ENCODE measurements at places on chromosomes 5 and 9.

- no peak for DNase-seq
Observed at GRCh38 chr5:159825551-159826051, 90.7 kb upstream of the ADRA1B start.

GRCh38 chr5:156846914-156847313 is 3.2 kb upstream of the PPP1R2B start:
- DNase-seq, result no peak

DNA sequence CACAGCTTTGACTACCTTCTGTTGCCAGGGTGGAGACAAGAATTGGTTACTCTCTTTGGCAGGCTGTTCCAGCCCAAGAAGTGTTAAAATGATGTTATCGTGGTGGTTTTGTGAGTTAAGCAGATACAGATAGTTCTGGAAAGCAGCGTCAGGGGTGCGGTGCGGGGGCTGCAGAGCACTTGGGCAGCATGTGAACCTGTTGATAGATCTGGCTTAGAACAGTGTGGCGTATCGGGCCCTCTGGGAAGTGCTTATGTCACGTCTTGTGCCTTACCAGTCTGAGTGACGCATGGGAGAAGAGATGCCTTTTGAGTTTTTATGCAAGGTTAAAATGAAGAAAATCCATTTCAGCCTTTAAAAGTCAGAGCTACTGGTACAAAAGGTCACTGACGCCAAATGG is 152.5 kb downstream of the PRKACG start:
- no peak for DNase-seq

DNA sequence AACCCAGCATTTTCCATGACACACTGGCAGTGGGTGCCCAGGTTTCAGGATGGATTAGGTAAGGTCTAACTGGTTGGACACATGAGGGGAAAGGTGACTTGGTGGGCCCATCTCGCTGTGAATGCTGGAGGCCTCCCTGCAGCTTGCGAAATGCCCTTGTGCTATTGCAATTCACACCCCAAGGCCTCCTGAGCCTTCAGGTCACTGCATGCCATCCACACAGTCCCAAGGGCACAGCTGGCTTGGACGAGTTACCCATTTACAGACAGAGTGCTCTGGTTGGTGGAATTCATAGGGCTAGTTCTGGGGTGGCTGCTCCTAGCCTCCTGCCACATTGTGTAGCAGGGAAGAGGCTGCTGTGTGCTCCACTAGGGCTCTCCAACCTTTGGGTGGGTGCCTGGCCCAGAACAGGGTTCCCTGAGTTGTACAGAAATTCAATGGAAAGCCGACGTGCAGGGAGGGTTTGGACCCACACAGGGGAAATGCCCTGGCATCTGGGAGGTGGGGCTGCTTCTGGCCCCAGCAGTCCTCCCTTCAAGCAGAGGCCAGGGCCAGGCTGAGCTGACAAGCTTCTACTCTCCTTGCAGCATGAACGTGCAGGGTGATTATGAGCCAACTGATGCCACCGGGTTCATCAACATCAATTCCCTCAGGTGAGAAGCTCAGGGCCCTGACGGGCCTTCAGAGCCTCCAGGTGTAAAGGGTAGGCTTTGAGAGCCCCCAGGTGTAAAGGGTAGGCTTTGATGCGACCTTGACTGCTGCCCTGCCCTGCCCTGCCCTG is 54.3 kb downstream of the ASS1 start:
- DNase-seq, result no peak

GRCh38 chr5:757931-758697 is 26.4 kb downstream of the ZDHHC11B start:
- DNase-seq, result no peak

DNA sequence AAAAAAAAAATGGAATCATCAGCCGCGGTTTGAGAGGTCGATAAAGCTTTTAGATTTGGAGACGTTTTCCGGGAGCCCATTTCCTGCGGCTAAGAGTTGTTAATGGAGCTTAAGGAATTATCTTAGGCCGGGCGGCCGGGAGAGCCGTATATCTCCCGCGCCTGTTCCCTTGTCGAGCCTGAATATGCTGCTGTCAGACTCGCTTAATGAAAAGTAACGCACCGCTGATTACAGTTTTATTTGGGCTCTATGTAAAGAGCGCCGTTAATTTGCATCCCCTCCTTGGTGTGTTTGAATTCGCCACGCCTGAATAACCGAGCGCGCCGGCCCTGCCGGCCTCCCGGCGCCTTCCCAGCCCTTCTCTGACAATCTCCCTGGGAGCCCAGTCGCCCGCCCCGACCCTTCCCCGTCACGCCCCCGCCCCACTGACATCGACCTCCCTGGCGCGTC is 7.9 kb downstream of the IRX4 start:
- DNase-seq, result no peak

- DNase-seq, result no peak
Observed at GRCh38 chr5:168311061-168311566, 19.7 kb downstream of the WWC1 start.

DNA sequence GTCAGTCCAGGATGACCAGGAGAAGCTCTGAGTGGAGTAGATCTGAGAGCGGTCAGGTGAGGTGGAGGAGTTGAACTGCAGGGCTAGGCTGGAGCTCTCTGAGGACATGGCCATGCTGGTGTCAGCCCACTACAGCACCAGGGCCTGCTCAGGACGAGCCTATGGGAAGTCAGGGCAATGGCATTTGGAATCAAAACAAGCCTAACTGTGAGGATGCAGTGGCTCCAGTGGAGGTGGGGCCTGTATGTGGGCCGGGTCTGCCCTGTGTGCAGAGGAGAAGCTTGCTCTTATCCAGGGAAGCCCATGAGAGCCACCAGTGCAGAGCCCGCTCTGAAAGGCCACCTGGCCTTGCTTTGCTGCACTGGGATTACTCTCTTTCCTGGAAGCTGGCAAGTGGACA is 11.1 kb downstream of the CXCL14 start:
- DNase-seq, result no peak

DNA sequence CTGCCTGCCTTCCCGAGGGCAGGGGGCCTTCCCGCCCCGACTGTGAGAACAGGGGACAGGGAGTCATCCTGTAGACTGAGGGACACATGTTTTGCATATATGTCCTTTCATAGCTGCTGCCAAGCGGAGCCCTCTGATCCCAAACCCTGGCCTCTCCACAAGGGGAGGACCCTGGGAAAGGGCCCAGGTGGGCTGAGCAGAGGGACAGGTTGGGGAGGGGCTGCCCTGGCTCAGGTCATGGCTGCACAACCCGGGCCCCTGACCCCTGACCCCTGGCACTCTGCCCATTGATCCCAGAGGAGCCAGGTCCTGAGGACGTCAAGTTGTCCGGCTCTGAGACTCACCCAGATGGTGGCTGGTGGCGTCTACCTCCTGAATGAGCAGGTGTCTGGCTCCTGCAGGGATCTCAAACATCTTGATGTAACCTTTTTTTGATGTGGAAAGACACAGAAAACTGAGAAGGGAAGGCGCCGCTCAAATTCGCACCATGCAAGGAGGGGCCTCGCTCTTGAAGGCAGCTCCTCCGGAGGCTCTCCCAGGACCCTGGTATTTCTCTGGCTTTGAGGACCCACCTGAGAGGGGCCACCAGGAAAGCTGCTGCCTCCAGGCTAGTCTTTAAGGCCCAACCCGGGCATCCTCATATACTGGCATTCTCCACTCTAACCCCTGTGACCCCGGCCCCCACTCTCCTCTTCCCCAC is 71.9 kb downstream of the ZNF354C start:
- no peak for DNase-seq

DNA sequence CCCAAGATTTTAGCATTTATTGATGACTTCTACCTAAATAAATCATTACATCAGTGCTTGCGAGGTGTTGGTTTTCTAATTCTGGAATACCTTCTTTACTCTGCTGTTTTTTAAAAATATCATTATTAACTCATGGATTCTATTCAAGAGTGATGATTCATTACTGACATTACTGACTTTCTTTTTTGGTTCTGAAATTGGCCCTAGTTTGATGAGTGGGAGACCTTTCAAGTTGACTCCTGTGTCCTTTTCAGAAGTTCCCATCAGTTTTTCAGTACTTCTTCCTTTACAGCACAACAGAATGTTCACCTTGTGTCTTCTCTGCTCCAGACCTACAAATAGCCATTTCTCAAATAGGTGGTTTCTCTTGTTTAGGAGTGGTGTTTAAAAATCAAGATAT is 114.1 kb downstream of the PCSK5 start:
- DNase-seq, result no peak

DNA sequence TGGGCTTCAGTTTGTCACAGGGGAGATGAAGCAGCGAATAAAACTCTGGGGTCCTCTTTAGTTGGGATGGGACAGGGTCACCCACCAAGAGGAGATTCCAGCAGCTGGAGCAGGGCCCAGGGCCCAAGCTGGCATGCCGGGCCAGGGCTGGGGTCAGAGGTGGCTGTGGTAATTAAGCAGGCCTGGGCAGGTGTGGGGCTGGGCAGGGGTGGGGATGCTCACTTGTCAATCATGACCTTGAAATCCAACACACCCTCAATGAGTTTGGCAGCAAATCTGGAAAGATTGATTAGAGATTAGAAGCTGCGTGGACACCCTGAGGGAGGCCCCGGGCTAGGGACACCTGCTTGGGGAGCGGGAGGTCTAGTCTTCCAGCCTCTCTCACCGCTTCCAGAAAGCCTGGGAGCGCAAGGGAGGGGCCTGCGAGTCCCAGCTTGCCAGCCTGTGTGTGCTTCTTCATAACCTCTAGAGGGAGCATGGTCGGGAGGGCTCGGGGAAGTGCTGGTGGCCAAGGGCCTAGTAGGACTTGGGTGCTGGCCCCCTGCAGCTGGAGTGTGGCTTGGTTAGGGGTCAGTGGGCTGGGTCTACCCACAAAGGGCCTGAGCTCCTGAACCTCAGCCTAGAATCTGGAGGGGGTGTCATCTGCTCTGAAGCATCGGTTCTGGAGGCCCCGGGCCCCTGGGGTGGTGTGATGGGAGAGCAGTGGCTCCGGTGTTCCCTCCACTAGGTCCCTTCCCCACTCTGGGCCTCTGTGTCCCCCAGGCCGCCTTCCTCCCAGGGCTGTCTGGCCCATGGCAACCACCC is 7.6 kb downstream of the CRAT start:
- no peak for DNase-seq

DNA sequence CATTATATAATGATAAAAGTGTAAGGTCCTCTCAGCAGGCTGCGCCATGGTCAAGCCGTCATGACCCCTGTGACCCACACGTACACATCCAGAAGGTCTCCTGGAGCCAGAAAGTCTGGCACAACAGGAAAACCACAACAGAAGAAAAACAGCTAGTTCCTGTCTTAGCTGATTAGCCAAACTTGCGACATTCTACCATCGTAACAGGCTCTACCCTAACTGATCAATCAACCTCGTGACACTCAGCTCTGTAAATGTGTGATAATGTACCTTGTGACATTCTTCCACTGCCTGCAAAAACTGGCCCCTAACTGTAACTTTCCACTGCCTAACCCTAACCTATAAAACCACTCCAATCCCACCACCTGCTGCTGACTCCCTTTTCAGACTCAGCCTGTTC is 316.4 kb upstream of the TUSC1 start:
- no peak for DNase-seq

GRCh38 chr5:147248561-147248960 is 13.7 kb downstream of the STK32A start:
- no peak for DNase-seq

DNA sequence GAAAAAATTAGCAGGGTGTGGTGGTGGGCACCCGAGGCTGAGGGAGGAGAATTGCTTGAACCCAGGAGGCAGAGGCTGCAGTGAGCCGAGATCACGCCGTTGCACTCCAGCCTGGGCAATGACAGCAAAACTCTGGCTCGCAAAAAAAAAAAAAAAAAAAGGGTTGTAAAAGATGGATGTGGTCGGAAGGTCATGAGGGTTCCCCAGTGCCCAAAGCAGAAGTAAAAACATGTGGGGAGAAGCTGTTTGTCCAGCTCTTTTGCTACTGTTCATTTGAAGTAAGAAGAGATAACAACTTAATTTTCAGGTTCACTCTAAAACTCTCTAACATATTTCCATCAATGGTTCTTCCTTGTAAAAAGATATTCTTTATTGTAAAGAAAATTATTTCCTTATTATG is 57.1 kb upstream of the GOLPH3 start:
- no peak for DNase-seq

- DNase-seq, result no peak
Observed at GRCh38 chr5:73726606-73727231, 100.7 kb downstream of the ARHGEF28 start.

GRCh38 chr9:128206916-128207910 is 4.0 kb downstream of the DNM1 start:
- DNase-seq, result no peak

DNA sequence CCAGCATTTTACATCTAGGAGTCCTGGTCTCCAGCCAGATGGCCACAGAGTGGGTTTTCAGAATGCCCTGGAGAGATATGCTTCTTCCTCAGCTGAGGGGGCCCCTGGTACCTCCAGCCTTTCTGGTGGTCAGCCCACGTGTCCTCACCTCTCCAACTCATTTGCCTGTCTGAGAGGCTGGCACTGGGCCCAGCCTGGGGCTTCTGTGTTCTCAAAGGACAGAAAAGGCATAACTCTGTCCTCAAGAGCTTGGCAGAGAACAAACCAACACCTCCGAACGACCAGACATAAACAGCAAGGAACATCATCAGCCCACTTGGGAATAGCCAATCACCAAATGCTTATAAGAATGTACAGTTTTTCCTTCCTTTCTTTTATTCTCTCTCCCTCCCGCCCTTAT is 17.1 kb downstream of the ENG start:
- no peak for DNase-seq

GRCh38 chr5:145854651-145855258 is 18.1 kb downstream of the GRXCR2 start:
- DNase-seq, result no peak

DNA sequence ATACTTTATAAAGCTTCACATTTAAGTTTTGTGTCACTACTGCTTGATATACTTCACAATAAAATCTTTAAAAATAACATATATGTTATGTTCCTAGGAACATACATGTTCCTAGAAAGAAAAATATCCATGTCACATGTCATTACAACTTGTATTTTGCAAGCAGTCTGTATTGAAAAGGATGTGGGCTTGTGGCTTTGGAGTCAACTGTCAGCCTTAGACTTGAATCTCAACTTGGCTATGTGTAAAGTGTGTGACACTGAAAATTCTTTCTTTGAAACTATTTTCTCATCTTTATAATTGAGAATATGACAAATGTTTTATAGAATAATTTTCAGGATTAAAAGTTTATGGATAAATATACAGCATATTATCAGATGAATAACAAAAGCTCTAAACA is 273.1 kb downstream of the KIAA0825 start:
- DNase-seq, result no peak

- DNase-seq, result no peak
Observed at GRCh38 chr5:38515092-38515491, 41.4 kb downstream of the LIFR start.

GRCh38 chr5:32358611-32359010 is 45.9 kb upstream of the MTMR12 start:
- no peak for DNase-seq

DNA sequence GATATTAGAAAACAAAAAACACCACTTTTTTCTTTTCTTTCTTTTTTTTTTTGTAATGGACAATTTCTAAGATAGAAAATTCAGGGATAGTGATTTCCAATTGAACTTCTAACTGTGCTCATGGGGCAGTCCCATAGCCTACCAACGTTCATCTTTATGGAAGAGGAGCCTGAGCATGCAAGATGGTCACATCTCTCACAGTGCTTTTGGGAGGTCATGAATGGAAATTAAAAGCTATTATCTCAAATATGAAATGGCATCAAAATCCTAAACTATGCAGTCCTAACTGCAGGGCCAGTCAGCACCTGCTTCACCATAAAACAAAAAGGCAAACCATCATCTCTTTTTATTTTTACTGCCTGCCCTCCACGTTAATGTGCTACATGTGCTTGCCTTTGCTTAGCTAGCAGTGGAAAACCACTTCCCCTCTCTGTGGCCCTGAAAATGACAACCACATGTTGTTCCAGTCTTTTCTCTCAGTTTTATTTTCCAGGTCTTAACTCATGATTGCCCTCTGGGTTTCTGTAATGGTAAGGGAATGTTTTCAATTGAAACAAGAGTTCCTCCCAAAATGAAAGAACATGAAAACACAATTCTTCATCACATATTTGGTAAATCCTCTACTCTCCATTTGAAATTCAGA is 16.7 kb downstream of the IFNB1 start:
- DNase-seq, result no peak
